ENCODE measurements at places on chromosomes 3 and 15.

DNA sequence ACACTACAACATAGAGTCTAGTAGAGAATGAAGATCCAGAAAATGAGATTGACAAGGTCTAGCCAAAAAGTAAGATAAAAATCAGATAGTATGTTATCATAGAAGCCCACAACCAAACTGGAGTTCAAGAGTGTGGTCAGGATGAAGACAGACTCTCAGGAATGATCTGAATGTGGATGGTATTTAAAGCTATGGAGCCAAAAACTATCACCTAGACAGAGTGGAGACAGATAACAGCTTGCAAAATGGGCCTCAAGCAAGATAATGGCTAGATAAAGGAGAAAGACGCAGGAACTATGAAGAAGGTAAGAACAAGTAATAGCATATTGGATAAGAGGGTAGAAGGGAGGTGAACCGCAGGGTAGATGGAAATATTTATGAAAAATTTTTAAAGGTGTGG, 35.4 kb downstream of the ZMAT3 start:
- no peak for DNase-seq

DNA sequence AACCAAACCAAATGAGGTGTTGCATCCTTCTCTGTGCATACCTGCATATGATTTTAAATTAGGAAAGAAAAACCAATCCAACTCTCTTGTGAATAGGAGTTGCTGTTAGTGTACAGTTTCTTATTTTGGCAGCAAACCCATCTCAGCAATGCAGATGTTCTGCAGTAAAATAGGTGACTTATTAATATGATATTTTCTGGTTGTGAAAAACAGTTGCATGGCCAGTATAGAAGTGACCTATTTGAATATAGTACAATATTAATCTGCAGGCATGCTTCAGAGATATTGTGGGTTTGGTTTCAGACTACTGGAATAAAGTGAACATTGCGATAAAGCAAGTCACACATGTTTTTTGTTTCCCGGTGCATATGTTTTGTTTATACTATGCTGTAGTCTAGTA, 42.2 kb downstream of the AKAP13 start:
- DNase-seq, result no peak

GRCh38 chr3:189673535-189673934, 42.3 kb downstream of the TP63 start:
- DNase-seq, result no peak

GRCh38 chr15:91102546-91103330, 2.7 kb downstream of the SV2B start:
- no peak for DNase-seq

- no peak for DNase-seq
Observed at GRCh38 chr3:110711851-110712516, 359.6 kb upstream of the NECTIN3 start.

- DNase-seq, result no peak
Observed at GRCh38 chr15:51160484-51160883, 65.8 kb upstream of the TNFAIP8L3 start.

DNA sequence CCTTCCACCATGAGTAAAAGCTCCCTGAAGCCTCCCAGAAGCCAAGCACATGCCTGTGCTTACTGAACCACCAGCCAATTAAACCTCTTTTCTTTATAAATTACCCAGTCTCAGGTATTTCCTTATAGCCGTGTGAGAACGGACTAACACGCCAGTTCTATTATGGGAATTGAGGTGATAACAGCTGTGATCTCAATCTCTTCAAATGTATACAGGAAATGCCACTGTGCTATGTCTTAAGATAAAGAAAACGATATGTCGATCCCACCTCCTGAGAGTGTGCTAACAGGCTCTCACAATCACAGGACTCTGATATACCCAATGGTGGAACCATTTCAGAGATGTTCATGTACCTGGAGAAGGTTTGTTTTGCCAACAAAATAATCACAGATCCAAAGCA, 26.2 kb downstream of the CHSY1 start:
- DNase-seq, result no peak

- DNase-seq, result no peak
Observed at GRCh38 chr15:63323798-63324563, 46.6 kb downstream of the APH1B start.

DNA sequence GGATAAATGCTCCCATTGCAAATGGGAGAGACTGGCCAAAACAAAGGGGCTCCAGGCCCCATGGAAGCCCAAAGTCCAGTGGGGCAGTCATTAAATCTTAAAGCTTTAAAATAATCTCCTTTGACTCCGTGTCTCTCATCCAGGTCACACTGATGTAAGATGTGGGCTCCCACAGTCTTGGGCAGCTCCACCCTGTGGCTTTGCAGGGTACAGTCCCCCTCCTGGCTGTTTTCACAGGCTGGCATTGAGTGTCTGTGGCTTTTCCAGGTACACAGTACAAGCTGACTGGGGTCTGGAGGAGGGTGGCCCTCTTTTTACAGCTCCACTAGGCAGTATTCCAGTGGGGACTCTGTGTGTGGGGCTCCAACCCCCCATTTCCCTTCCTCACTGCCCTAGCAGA, 45.9 kb downstream of the NIPA2 start:
- peak; percentile 32 for DNase-seq

DNA sequence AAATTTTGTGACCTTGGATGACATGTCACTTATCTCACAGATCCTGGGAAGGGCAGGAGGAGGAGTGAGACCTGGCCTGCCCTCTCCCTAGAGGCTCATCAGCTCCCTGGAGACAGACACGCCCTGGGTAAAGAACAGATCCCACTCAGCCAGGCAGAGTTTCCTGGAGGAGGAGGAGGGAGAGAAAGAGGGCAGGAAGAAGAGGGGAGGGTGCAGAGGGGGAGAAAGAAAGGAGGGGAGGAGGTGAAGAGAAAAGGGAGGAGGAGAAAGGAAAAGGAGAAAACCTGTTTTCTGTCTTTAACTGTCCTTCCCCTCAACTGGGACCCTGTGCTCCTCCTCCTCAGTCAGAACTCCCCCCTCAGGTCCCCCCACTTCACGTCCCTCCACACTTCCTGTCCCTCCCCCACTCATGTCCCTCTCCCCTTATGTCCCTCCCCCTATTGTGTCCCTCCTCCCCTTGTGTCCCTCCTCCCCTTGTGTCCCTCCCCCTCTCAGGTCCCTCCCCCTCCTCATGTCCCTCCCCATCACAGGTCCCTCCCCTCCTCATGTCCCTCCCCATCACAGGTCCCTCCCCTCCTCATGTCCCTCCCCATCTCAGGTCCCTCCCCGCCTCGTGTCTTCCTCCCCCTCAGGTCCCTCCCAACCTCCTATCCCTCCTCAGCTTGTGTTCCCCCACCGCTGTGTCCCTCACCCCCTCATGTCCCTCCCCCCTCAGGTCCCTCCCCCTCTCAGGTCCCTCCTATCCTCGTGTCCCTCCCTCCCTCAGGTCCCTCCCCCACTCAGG, 52.3 kb upstream of the CGNL1 start:
- DNase-seq, result no peak

GRCh38 chr3:102092617-102093466, 243.5 kb downstream of the NFKBIZ start:
- no peak for DNase-seq

- no peak for DNase-seq
Observed at GRCh38 chr3:194267744-194268653, 83.1 kb downstream of the CPN2 start.

DNA sequence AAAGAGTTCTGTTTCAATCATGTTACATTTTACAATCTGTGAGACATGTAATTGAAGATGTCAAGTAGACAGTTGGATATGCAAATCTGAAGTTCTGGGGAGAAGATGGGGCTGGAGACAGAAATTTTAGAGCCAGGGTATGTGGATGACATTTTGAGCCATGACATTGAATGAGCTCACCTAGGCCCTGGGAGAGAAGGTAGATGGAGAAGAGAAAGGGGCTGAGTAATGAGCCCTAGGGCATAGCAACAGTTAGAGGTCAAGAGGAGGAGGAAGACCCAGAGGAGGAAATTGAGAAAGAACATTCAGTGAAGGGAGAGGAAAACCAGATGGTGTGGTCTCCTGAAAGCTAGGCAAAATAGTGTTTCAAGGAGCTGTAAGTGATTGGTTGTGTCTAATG, 15.3 kb downstream of the TMEM266 start:
- DNase-seq, result no peak

DNA sequence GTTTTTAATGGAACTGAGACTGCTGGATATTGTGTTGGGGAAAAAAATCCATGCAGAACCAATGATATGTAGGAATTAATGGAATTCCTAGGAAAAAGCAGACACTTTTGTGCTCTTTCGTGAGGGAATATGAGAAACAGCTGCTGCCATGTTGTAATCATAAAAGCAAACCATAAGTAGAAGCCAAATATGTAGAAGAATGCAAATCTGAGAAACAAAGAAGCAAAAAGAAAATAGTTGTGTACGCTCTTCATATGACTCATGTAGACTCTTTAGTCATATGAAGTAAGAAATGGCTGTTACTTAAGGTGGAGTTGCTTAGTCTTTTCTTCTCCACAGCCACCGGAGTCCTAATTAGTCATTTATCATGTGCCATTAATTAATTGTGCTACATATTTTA, 298.6 kb upstream of the ZNF717 start:
- DNase-seq, result no peak

DNA sequence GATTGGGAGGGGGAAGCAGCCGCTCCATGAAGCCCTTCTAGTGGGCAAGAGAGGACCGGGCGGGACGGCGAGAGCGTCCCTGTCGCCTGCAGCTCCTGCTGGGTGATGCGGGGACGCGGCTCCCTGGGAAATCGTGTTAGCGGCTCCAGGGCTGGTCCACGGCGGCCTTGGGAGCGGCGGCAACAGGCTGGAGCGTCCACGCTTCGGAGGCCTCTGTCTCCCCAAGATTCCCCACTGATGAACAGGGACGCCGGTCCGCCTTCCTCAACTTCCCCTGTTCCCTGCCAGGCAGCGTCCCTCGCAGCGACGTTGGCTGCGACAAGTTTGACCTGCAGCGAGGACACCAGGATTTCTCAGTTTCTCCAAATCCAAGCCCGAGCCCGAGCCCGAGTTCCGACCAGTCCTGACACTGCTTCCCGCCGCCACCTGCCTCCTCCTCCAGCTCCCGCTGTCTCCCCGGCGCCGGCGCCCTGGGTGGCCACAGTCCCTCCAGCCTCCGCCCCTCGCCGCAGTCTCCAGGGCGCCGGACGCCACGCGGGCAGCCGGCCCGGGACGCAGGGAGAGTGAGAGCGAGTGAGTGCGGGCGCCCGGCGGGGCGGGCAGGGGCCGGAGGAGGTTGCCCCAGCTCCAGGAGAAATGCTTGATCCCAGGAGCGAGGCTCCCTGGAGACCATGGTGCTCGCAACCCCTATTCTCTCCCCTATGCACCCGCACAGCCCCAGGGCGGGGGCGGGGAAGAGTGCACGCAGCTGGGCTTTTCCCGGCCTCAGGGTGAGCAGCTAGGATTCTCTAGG, 78.1 kb upstream of the RNF7 start:
- peak; percentile 21 for DNase-seq

Data from activated T-cell treated with anti-CD3 and anti-CD28 coated beads, Interleukin-2, amount 50 U/mL, for 48 hours (primary cell).